ENCODE measurements at places on chromosomes 6 and 20.

GRCh38 chr20:51042657-51043247 is 19.8 kb upstream of the KCNG1 start:
- no peak for DNase-seq

GRCh38 chr20:38065764-38066375 is 32.3 kb downstream of the RPRD1B start:
- no peak for DNase-seq

DNA sequence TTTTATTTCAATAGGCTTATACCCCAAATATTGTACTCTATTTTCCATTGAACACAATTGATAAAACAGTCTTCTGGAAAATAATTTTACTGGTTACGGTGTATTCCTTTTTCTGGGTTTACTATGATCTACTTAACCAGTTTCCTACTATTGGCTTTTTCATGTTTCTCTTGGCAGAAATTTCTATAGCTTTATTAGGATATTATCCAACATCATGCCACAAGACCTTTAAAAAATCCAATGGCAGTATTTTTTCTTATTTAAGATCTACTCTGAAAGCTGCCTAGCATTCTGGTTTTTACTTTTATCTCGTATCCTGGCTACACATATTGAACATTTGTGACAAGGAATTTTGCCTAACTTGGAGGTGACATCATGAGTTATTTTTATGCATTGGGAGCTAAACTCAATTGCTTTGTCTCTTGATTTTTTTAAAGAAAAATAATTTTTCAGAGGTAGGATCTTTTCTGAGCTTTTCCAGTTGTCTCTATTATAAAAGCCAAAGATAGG is 45.5 kb downstream of the SLC9A8 start:
- DNase-seq, result no peak

DNA sequence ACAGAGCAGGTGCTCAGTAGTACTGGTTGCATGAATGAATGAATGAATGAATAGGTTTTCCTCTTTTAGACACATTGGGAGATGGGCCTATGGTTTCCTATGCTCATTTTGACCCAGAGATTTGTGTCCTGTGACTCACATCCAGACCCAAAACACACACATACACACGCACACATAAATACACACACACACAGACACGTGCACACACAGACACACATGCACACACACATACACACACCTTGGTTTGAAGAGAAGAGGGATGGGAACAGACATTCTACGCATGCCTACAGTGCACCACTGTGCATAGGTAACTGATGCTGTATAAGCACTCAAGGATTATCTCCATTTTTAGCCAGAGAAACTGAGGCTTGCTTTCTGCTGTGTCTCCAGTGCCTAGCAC is 4.1 kb downstream of the JPH2 start:
- DNase-seq, result no peak

- DNase-seq, result no peak
Observed at GRCh38 chr20:10225439-10226060, 6.9 kb downstream of the SNAP25 start.

GRCh38 chr6:65627015-65627414 is 80.0 kb downstream of the EYS start:
- no peak for DNase-seq

DNA sequence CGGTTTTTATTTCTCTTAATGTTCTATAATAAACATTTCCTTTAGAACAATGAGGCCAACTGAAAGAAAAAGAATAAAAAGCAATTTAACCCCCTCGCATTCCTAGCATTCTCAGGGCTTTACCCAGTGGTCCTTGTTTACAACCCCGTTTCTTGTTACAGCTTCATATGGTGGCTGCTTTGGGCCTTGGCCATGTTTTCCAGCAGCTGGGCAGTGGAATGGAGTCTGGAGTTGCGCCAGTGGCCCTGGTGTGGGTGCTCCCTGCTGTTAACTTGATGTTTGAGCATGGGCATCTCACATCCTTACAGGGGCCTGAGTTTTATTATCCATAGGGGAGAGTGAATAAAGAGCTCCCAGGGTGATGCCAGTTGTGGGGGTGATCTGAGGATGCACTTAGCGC is 18.8 kb downstream of the EFCAB8 start:
- no peak for DNase-seq

GRCh38 chr6:40532349-40533000 is 54.7 kb downstream of the LRFN2 start:
- no peak for DNase-seq

GRCh38 chr6:161748535-161749416 is 474.9 kb upstream of the AGPAT4 start:
- peak; percentile 2 for DNase-seq

- DNase-seq, result no peak
Observed at GRCh38 chr20:46213946-46214823, 94.1 kb downstream of the CDH22 start.

GRCh38 chr20:63241272-63241671 is 5.6 kb downstream of the BIRC7 start:
- DNase-seq, result no peak

- peak; percentile 52 for DNase-seq
Observed at GRCh38 chr6:27545271-27546046, 72.6 kb upstream of the ZNF184 start.

DNA sequence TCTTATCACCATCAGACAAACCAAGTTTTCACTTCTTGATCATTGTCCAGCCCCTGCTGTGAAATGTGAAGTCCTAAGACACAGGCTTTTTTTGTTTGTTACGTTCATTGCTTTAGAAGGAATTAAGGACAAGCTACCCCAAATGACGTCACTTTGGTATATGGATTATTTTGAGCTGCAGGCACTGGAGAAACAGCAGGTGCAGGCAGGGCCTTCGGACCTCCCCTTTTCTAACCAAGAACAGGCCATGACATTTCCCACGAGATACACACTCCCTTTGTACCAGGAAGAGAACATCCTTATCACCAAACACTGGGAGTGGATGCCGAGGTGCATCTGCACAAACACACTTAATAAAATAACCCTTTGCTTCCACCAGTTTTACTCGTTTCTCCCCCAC is 418.0 kb upstream of the SULF2 start:
- no peak for DNase-seq

- no peak for DNase-seq
Observed at GRCh38 chr20:63084563-63084927, 77.8 kb upstream of the BHLHE23 start.

DNA sequence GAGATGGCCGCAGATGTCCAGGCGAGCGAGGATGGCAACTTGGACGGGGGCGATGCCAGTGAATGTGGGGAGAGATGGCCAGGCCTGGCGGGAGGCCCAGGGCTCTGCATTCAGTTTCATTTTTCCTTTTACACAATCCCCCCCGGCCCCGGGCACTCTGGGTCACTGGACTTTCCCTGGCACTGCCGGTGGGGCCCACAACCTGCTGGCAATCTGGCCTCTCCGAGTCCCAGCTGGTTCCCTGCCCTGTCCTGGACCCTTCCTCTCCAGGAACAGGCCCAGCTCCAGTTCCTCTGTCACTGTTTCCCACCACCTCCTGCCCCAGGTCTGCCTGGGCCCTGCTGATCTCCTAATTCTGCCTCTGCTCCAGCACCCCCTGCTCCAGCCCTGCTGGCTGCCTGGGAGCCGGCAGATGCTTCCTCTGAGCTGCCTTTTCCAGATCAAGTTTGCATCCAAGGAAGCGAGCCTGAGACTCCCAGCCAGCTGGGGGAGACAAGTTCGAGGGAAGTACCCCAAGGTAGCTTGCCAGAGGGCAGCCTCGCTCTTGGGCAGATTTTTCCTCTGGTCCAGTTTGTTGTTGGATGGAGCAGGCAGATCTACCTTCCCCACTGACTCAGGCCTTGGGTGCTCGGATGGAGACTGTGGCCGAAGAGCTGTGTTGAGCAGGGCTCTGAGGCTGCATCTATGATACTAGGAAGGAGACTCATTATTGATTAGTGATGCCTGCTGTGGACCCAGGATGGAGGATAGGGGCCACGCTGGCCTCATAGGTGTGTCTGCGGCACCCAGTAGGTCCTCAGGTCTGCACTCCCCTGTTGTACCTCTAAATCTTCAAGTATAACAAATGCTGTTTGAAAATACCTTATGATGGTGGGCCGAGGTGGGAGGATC is 83.2 kb downstream of the CEBPB start:
- DNase-seq, result no peak

- no peak for DNase-seq
Observed at GRCh38 chr20:57860576-57860975, 150.8 kb upstream of the PMEPA1 start.

DNA sequence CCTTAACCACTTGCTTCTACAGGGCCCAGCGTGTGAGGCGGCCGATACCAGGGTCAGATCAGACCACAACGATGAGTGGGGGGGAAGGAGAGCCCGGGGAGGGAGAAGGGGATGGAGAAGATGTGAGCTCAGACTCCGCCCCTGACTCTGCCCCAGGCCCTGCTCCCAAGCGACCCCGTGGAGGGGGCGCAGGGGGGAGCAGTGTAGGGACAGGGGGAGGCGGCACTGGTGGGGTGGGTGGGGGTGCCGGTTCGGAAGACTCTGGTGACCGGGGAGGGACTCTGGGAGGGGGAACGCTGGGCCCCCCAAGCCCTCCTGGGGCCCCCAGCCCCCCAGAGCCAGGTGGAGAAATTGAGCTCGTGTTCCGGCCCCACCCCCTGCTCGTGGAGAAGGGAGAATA is 2.8 kb downstream of the RING1 start:
- no peak for DNase-seq

- DNase-seq, result no peak
Observed at GRCh38 chr6:23989885-23990533, 136.0 kb upstream of the NRSN1 start.

DNA sequence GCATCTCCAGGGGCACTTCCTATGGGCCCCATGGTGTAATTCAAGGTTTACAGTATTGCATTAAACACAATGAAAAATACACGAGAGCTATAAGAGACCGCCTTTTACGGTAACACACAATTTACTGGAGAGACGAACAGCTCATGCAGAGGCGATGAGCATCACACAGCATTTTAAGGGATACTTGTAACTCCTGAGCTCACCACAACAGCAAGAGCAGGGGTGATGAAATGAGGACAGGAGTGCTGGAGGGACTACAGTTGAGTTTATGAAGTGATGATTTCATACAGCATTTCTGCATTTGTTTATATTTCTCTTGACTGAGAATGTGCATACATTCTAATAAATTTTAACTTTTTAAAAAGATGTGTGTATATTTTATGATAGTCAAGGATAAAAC is 113.9 kb downstream of the WDR27 start:
- no peak for DNase-seq

- no peak for DNase-seq
Observed at GRCh38 chr6:165899611-165900010, 236.6 kb upstream of the PDE10A start.

DNA sequence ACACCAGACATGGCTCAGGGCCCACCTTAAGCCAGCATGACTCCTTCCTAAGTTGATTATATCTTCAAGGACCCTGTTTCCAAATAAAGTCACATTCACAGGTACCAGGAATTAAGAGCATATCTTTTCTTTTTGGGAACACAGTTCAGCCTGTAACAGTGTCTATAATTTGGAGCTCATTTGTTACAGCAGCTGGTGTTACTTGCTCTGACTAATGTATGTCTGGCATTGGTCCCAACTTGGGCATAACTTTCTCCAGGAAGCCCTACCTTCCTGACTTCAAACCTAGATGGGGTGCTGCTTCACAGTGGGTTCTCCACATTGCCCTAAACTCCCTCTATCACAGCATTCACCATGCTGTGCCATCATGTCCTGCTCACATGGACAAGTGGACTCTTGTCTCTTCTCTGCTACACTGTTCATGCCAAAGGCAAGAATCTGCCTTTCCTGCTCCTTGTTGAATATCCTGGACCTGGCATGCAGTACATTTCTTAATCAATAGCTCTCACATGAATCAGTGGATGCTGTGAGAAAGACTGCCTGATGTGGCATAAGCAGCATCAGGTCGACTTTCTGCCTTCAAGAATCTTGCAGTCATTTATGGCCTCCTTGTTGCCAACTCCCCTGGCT is 117.4 kb upstream of the FOXA2 start:
- DNase-seq, result no peak

- DNase-seq, result no peak
Observed at GRCh38 chr6:128275030-128275429, 245.4 kb downstream of the PTPRK start.

- DNase-seq, result no peak
Observed at GRCh38 chr6:112044856-112045255, 9.0 kb upstream of the CCN6 start.

DNA sequence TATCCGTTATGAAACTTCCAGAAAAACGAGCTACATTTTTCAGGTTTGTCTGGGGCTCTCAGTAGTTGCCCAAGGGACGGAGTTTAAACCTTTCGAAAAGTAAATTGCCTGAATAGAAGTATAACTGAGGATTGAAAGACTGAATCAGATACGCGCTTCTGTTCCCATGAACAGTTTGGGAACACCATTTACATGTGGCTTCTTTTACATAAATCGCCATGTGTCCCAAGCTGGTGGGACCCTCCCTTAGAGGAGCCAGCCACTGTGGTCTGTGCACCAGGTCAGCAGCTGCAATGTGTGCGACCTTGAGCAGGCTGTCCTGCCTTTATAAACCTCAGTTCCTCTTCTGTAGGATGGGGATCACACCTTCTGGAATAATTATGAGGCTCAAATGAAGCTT is 11.0 kb downstream of the ENTPD6 start:
- no peak for DNase-seq

DNA sequence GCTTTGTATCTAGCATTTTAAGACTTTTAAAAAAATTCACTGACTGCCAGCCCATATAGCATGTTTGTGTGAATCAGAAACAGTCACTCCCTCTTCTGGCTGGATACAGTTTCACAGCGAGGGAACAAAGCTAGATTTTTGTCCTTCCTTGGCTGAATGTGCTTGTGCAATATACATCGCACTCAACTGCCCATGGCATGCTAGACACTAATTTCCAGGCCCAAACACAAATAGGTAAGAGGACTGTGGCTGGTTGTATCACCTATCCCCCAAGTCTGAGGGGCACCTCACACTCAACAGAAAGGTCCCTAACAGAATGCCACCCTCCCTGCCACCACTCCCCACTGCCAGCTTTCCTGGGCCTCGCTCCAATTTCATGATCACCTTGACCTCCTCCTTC is 16.2 kb upstream of the BLCAP start:
- no peak for DNase-seq

DNA sequence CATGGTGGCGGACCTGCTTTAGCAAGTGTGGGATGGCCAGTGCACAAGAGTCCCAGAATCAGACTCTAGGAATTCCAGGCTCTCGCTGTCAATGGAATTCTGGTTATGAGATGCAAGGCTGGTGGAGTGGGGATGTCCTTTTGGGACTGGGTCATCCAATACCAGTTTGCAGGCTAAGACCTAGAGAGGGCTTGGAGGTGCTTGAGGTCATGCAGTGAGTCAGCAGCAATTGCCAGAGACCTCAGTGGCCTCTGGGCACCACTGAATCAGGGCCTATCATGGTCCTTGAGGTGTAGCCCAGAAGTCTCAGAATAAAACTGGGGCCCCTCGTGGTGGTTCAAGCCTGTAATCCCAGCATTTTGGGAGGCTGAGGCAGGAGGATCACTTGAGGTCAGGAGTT is 1.4 kb upstream of the SCRT2 start:
- DNase-seq, result no peak

Measured in stimulated activated CD4-positive, alpha-beta T cell treated with anti-CD3 and anti-CD28 coated beads, Interleukin-12 subunit alpha, Interleukin-12 subunit beta, amount 100 ng/mL, for 48 hours (primary cell).